ENCODE measurements at places on chromosomes 3 and 15.

DNA sequence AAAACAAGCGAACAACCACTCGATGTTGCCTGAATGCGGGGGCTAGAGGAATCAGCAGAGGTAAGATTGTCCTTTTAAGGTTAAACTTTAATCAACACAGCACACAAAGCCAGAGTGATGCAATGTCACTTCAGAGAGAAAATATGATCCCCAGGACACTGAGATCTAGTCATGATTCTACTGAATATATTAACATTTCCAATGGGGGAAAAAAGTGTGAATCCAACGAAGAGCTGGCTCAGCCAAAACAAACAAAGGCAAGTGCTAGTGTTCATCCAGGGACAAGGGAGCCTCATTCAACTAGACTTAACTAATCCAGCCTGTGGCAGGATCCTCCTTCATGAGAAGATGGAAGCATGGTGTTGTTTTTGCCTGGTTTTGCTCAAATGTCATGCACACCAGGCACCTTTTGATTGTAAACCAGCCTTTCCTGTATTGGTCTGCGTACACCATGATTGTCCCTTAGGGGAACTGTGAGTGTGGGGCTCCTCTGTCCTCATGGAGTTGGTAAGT, 35.8 kb downstream of the SCG5 start:
- no peak for DNase-seq

GRCh38 chr15:70197318-70197944, 99.7 kb upstream of the TLE3 start:
- DNase-seq = no peak

- no peak for DNase-seq
Observed at GRCh38 chr3:113070681-113071113, 79.9 kb downstream of the GTPBP8 start.

- DNase-seq = no peak
Observed at GRCh38 chr3:56819016-56819809, 17.5 kb upstream of the ARHGEF3 start.

DNA sequence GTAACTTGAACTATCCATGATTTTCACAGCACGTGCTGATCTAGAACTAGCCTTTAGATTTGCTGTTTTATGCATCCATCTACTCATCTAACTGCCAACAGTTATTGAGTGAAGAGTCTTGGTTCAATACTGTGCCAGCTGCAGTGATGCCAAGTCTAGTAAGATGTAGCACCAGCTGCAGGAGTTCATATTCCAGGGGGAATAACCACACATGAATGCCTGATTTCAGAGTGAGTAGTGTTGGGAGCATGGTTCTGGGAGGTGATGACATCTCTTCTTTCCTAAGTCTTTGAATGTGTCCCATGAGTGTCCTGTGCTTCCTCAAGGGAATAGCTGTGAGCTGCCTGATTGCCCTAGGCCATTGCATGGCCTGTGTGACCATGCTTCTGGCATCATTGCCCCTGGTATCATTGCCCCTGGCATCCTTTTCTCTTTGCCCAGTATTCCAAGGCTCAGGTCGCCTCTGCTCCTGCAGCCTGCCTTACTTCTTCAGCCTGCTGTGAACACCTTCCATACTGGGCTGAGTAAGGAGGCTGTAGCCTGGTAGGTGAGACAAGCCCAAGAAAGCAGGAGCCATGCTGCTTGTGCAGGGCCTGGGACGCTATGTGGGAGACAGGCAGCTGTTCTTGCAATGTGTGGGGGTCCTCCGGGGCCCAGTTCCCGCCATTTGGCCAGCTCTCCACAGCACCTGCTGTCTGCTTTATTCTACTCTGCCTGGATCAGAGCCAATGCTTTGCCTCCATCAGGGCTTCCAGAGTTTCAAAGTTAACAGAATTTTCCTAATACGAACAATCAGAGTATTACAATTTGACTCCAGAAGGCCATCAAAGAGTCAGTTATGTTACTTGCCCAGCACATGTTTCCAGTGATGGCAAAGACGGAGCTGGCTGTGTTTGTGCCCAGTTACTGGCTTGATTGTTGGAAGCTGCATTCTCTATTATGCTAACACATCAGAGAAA, 73.2 kb downstream of the CLSTN2 start:
- no peak for DNase-seq

GRCh38 chr3:191139736-191140135, 59.3 kb upstream of the OSTN start:
- peak; percentile 3 for DNase-seq

GRCh38 chr3:139778682-139779233, 101.0 kb upstream of the NMNAT3 start:
- no peak for DNase-seq

DNA sequence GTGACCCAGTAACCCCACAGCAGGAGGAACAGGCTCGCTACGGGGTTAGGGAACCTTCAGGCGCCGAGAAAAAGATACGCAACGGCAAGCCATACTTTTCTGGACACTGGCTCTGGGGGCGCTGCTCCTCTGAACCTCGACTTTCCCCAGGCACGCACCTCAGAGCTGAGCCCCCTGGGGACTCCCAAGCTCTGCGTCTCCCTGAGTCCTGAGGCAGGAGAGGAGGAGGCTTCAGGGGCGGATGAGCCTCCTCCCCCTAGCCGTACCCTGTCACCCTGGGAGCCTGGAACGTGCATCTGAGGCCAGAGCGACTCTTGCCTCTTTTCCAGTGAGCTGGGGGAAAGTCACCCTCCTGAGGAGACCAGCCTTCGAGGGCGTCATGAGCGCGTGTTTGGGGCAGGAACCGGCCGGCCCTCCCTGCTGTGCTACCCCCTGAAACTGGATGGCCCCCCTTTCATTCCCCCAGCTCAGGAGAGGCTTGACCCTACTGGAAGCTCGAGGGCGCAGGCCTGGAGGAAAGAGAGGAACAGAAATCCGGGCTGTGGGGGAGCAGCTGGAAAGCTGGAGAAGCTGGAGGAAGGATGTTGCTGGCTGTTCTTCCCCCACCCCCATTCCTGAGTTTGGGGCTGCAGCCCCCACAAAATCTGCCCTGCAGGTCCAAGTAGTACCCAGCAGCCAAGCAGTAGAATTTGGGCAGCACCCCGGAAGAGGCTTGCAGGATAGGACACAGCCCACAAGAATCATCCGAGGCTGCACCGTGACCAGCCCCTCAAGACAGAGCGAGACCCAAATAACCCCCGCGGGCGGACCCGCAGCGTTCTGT, 25.1 kb upstream of the POLG start:
- no peak for DNase-seq

- no peak for DNase-seq
Observed at GRCh38 chr3:154971341-154971740, 108.8 kb upstream of the MME start.

DNA sequence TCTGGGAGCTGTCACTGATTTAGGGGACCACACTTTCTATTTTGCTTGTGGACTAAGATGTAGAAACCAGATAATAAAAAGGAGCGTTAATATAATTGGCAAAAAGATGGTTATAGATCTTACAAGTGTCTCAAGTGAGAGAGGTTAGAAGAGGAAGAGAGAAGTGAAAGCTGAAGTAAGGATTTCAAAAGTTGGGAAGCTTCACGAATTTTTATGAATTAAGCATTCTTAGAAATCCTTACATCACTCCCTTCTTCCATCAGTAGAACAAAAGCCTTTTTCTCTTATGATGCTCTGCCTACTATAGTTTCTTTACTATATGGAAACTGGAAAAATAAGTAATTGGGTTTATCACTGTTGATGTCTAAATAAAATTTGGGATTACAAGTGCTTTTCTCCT, 146.5 kb downstream of the FNDC3B start:
- DNase-seq = no peak

GRCh38 chr3:143201045-143201444, 81.5 kb downstream of the CHST2 start:
- DNase-seq = no peak

DNA sequence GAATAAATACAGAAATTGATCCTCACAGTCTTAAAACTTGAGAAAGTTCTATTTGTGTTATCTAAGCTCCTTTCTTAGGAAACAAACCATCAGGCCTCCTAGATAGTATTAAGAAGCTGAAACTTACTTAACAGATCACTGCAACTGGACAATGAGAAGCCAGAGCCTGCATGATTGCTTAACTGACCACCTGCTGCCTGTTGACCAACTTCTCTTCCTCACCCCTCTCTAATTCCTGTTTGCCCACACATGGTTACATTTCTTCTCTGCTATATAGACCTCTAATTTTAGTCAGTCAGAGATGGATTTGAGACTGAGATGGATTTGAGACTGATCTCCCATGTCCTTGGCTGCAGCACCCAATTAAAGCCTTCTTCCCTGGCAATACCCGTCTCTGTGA, 13.5 kb downstream of the CCPG1 start:
- DNase-seq = no peak

DNA sequence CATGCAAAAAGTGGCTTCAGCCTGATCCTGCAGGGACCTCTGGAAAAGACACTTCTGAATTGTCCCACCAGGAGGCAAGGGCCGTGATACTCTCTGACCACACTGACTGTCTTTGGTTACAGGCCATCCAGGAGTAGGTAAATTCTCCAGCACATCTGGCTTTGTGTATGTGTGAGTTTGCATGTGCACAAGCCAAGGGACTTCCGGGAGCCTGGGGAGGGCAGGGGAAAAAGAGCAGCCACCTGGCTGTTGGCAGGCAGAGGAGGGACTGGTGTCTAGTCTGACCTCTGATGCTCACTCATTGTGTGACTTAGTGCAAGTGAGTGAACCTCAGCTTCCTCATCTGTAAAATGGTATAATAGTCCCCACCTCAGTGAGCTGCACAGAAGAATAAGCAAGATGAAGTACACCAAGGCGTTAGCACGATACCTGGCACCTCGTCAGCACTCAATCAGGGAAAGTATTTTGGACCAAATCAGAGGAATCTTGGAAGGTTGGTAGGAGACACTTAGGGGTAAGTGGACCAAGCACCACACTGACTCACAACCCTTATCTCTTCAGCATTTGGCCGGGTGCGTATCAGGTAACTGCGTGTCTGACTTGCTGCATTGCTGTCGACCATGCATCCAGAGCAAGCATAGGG, 19.1 kb downstream of the KLHL6 start:
- no peak for DNase-seq

- no peak for DNase-seq
Observed at GRCh38 chr3:60325610-60326170, 925.6 kb downstream of the FHIT start.

DNA sequence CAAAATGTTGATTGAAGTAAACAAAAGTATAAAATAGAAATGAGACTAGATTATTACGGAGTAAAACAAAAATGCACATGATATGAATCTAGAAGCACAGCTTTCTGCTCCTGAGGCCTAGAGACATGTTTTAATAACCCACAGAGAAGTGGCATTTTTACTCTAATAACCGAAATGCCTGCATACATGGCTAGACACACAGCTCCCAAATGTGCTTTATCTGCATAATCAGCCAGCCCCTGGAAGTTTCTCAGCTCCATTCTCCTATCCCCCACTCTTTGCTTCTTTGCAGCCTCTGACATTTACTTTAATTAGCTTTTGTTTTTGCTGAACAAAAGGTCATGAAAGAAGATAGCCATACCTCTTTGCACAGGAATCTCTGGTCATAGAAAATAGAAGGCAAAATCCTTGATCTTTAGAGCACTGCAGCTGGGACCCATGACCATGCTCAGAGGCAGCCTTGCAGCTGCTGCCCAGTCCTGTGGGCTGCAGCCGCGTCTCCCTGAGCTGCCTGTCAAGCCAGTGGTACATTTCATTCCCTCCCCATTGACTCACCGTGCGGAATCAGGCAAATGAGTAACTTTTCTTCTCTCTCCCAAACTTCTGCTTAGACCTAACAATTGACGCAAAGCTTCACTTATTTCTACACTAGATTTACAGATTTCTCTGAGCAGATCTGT, at the start of gene VEPH1:
Gene VEPH1 (minus strand): TSS at position 501 of the 680 bp plus-strand sequence. CDS start 8,067 bp downstream, outside the sequence.
- DNase-seq = no peak

DNA sequence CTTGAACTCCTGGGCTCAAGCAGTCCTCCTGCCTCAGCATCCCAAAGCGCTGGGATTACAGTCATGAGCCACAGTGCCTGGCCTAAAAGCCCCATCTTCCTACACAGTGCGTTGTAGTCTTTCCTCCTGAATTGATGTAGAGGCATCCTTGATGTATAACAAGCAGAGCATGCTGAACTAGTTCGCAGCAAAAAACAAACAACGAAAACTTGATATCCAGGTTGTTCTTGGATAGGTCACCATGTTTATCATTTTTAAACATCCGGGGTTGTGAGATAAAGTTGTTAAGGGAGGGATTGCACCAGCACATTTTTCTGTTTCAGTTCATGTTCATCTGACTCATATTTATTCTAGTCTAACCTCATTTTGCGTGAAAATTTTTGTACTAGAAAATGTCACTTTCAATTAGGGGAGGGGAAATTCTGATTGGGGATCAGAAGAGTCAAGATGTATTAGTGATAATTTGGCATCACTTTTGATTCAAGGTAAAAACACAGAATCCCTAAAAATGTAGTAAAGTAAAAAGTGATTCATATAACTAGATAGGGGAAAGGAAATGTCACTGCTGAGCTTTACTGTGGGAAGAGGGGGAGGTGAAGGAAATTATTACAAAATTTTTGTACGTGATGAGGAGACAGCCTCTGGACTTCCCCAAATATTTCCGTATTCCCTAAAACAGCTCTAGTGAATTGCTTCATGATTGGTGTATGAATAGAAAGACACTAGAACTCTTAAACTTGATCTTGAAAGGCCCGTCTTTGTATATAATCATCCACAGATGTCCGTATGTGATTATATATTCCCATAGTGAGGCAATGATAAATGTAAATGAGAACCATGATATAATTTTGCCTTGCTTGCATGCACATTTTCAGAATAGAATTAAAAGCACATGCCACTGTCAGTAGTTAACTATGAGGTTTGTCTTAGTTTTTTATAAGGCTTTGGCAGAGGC, 22.9 kb downstream of the RAB8B start:
- DNase-seq = peak; percentile 79

- no peak for DNase-seq
Observed at GRCh38 chr3:50330330-50330729, 2.3 kb upstream of the TUSC2 start.

GRCh38 chr3:56133423-56133822, 334.8 kb downstream of the ERC2 start:
- no peak for DNase-seq

GRCh38 chr3:168467115-168467714, 371.5 kb upstream of the GOLIM4 start:
- peak; percentile 0 for DNase-seq

DNA sequence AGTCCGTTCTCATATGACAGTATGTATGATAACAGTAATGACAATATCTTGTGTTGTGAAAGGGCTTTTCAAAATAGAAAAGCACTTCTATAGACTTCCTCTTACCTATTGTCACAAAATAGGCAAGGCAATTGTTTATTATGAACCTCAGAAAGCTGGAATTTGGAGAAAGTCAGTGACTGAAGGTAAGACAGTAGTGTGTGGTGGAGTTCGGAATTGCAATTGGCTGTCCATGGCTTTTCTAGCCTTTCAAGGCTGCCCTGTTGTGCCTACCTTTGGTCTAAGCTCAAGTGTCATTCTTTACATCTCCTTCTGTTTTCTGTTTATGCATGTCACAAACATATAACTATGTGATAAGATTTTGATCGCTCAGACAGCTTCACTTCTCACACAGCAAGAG, 219.3 kb upstream of the NR2E3 start:
- no peak for DNase-seq

DNA sequence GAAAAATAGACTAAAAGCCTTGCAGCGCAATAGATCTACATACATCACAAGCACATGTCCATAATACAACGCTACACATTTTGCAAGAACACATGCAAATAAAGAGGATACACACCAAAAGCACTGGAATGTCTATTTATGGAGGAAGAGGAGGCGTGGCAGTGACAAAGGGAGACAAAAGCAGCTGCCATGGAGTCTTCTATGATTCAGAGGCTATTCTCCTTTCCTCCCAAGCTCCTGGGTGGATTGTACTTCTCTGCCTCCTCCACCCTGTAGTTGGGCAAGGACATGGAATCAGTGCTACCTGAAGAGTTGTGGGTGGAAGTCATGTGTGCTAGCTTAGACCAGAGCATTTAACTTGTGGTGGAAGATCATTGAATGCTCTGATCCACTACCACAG, 57.9 kb upstream of the ABHD2 start:
- DNase-seq = no peak

GRCh38 chr15:90560229-90560776, 30.6 kb downstream of the CRTC3 start:
- DNase-seq = no peak

Data from activated CD4-positive, alpha-beta T cell treated with anti-CD3 and anti-CD28 coated beads, Interleukin-10, Interleukin-2, amounts not matched to agents 100 ng/mL and 50 ng/mL, durations not matched to agents 16 hours and 8 hours (primary cell).